ENCODE measurements at places on chromosomes 13 and 19.

- DNase-seq, result no peak
Observed at GRCh38 chr19:53007200-53007599, 6.5 kb upstream of the ERVV-1 start.

- DNase-seq, result no peak
Observed at GRCh38 chr13:85742355-85742754, 56.9 kb downstream of the SLITRK6 start.

- DNase-seq, result no peak
Observed at GRCh38 chr13:69565334-69565733, 542.3 kb upstream of the ATXN8OS start.

DNA sequence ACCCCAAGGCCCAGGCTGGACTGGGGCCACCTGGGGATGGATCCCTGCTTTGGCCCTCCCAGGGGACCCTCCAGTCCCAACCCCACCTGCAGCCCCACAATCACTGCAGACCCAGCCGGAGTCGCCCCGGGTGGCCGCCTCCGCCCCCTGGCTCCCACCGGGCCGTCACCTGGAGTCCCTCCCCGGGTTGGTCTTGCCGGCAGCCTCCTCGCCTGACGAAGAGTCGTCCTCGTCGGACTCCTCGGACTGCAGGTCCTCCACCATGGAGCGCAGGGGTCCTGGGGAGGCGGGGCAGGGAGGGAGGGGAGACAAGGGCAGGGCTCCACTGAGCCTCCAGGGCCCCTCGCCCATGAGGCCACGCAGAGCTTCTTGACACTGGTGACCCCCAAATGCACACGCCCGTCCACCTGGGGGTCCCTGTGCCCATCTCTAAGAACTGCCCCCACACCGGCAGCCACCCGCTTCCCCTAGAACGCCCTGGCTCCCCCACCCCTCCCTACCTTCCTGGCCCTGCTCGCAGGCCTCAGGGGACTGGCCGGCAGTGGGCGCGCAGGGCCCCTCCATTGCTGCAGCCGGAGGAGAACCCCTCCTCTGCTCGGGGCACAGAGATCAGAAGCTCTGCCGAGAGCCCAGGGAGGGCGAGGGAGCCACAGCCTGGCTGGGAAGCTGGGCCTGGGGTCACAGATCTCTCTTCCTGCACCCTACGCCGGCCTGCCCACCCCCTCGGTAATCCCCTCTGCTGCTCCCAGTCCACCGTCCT lies 63.4 kb downstream of the MLLT1 start:
- no peak for DNase-seq

DNA sequence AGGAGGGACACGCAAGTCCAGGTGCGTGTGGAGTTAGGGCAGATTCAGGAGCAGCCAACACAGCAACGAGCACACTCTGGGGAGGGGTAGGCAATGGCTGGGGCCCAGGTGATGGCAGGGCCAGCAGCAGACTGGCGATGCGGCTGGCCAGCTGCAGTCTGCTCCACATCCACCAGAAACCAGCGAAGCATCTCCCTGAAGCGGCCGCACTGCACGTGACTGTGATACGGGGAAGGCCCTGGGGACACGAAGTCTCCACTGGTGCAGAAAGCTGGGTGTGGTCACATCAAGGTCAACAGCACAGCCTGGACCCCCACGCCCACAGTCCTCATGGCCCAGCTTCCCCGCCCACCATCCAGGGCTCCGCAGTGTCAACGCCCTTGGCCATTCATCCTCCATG lies 21.3 kb upstream of the EPHX3 start:
- DNase-seq, result no peak

GRCh38 chr19:30877661-30878113 lies 471.5 kb downstream of the TSHZ3 start:
- DNase-seq, result no peak

GRCh38 chr19:4531562-4532165 lies 3.4 kb downstream of the PLIN5 start:
- no peak for DNase-seq

- DNase-seq, result no peak
Observed at GRCh38 chr19:12603714-12604113, 6.9 kb downstream of the ZNF490 start.

DNA sequence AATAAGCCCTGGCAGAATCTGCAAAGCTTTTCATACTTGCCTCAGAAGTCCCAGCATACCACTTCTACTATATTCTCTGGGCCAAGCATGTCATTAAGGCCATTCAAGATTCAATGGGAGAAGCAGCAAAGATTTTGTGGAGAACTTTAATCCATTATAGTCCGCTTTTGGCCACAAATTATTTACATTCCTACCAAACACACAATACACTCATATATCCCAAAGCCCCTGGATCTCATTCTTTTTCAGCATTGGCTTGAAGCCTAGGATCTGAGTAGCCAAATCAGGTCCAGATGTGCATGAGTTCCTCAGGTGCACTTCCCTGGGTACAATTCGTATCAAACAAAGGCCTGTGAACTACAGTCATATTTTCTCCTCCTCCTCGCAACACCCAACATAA lies 203.4 kb downstream of the NDFIP2 start:
- DNase-seq, result no peak

DNA sequence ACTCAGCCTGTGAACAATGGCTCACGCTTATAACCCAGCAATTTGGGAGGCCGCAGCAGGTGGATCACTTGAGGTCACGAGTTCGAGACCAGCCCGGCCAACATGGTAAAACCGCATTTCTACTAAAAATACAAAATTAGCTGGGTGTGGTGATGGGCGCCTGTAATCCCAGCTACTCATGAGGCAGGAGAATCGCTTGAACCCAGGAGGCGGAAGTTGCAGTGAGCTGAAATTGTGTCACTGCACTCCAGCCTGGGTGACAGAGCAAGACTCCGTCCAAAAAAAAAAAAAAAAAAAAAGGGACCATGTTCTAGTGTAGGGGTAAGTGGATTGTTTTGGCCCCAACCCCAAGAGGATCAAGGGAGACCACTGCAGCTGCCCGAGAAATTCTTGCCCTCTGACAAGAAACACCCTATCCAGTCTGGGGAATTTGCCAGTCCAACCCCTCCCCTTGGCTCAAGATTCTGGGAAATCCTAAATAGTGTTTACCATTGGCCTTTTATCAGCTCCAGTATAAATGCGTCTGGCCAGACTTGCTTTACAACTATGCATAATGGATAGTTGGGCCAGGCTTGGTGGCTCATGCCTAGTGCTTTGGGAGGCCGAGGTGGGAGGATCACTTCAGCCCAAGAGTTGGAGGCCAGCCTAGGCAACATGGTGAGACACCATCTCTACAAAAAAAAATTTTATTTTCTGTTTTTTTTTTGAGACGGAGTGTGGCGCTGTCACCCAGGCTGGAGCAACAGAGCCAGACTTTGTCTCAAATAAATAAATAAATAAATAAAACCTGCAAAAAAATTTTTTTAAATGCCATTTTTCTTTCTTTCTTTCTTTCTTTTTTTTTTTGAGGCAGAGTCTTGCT lies 5.1 kb upstream of the DHDH start:
- no peak for DNase-seq

DNA sequence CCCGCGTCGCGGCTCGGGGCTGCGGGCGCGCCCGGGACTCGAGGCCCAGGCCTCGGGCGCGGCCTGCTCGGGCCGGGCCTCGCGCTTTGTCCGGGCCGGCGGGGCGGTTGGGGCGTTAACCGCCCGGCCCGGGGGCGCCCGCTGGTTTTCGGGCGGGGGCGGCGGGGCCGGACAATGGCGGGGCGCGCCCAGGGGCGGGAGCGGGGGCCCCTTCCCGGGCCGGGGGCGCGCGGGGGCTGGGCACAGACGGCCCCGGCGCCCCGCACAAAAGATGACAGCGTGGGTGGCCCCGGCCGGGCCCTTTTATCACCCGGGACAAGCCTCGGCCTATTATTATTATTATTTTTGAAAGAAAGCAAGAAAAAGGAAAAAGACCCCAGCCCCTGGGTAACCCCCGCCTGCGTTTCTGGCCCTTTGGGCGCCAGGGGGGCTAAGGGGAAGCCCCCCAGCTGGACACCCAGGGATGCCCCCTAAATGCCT lies 419 bp downstream of the KDM4B start:
- DNase-seq, result no peak

DNA sequence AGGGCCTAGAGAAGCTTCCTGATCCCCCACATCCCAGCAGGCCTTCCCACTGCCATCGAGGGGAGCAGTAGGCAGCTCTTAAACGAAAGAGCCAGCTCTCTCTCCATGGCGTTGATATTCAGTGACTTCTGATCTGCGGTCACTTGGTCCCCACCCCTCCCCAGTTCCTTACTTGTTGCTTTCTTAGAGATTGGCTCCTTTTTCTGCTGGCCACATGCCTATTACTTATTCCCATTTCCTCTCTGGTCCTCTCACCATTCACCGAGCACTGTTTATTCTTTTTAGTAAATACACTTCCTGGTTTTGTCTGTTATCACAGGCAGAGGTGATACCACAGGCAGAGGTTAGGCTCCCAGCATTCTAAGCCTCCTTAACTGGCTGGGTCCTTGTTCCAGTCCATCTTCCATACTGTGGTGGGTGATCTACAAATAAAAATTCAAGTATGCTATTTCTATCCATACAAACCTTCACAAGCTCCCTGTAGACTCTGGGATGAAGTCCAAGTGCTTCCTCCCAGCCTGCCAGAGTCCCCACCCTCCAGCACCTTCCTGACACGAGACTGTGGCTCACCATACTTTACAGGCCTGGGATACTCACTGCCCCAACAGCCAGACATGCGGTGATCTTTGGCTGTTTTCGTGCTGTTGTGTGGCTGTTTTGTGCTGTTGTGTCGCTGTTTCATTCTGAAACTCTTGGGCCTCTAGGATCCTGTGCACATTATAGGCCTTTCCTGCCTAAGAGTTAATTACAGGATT lies 315.9 kb downstream of the ATP8A2 start:
- DNase-seq, result no peak

GRCh38 chr13:50224534-50224933 lies 209.3 kb downstream of the KCNRG start:
- DNase-seq, result peak; percentile 29

DNA sequence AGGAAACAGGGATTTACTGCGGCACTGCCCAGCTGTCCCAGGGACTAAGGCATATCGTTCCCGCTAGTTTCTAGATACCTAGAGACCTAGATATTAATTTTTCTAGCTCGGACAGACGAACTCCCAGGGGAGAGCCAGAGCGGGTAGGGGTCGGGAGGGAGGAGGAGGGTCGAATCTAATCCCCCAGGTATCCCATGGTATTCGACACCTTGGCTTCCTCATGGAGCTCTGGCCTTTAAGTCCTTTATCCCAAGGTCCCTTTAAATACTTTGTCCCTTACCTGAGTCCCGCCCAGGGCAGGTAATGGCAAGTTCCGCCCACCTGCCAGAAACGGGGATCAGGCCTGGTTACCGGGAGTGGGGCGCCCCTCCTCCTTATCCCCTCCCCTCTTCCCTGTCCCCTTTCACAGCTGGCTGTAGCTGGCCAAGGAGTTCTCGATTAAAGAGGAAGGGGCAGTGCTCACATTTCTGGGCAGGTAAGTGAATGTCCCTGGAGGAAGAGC lies at the start of gene PRRG2:
TSS of gene PRRG2 (plus strand) at position 310 of the 502 bp plus-strand sequence. CDS start 1,904 bp downstream, outside the sequence.
- no peak for DNase-seq

GRCh38 chr13:110471833-110472162 lies 89.7 kb downstream of the RAB20 start:
- DNase-seq, result no peak

DNA sequence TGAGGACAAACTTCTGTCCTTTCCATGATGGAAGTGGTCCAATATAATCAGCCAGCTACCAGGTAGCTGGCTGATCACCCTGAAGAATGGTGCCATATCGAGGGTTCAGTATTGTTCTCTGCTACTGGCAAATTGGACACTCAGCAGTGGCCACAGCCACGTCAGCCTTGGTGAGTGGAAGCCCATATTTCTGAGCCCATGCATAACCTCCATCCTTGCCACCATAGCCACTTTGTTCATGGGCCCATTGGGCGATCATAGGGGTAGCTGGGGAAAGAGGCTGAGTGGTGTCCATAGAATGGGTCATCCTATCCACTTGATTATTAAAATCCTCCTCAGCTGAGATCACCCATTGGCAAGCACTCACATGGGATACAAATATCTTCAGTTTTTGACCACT lies 565.8 kb downstream of the IRS2 start:
- DNase-seq, result no peak

DNA sequence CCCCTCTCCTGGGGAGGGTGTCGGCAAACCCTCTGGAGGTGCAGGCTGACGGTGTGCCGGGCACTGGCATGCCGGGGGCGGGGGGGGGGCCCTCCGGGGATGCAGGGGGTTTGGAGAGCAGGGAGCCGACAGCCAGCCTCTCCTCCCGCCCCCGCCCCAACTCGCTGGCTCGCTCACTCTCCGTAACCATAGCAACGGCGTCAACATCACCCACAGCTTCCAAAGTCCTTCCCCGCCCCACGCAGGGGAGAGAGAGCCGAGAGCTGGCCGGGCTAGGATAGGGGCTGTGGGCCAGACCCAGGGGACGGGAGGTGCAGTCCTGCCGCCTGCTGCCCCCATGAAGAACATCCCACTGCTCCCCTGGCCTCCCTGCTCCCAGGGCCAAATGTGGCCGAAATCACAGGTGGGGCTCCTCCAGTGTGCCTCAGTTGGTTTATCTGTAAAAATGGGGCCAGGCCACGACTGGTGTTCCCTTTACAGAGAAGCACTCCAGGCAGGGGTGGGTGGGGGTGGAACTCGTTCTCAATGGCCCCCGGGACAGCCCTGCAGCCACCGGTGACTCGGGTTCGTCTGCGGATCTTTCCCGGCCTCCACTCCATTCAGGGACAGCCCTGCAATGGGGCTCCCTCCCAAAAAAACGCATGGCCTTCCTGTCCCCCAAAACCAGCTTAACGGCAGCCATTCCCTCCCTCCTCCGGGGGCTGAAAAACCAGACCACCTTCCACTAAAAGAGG lies 3.2 kb downstream of the KLF16 start:
- no peak for DNase-seq

- no peak for DNase-seq
Observed at GRCh38 chr13:113806104-113806471, 47.1 kb downstream of the TMEM255B start.

DNA sequence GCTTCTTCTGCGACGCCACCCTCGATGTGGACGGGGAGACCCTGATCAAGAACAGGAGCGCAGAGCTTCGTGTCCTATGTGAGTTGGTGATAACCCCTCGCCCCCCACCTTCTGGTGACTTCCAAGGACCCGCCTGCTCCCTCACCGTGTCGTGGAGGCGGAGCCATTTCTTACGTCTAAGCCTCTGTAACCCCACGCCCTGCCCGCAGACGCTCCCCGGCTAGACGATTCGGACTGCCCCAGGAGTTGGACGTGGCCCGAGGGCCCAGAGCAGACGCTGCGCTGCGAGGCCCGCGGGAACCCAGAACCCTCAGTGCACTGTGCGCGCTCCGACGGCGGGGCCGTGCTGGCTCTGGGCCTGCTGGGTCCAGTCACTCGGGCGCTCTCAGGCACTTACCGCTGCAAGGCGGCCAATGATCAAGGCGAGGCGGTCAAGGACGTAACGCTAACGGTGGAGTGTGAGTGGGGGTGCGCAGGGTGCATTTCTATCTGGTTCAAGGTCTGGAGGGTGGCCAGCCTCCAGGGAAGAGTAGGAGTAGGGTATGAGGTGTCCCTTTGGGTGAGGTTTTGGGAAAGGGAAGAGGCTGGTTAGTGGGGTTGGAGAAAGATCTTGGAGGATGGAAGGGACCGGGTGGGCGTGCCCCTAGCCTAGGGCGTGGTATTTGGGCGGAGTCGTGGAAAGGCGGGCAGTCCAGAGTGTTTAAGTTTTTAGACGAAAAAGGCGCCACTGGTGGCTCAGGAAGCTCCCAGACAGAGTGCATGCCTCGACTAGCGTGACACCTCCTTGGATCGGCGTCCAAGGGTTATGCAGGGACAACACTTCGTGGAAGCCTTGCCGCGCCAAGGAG lies 3.3 kb downstream of the ICAM5 start:
- no peak for DNase-seq

- DNase-seq, result no peak
Observed at GRCh38 chr19:23801803-23802202, 43.1 kb upstream of the ZNF681 start.

GRCh38 chr13:102401265-102401664 lies 583 bp downstream of the FGF14 start:
- DNase-seq, result no peak
